ENCODE measurements at places on chromosomes 12 and 14.

- no peak for DNase-seq
These were observed 42.0 kb downstream of the MOK start for GRCh38 chr14:102262929-102263462.

DNA sequence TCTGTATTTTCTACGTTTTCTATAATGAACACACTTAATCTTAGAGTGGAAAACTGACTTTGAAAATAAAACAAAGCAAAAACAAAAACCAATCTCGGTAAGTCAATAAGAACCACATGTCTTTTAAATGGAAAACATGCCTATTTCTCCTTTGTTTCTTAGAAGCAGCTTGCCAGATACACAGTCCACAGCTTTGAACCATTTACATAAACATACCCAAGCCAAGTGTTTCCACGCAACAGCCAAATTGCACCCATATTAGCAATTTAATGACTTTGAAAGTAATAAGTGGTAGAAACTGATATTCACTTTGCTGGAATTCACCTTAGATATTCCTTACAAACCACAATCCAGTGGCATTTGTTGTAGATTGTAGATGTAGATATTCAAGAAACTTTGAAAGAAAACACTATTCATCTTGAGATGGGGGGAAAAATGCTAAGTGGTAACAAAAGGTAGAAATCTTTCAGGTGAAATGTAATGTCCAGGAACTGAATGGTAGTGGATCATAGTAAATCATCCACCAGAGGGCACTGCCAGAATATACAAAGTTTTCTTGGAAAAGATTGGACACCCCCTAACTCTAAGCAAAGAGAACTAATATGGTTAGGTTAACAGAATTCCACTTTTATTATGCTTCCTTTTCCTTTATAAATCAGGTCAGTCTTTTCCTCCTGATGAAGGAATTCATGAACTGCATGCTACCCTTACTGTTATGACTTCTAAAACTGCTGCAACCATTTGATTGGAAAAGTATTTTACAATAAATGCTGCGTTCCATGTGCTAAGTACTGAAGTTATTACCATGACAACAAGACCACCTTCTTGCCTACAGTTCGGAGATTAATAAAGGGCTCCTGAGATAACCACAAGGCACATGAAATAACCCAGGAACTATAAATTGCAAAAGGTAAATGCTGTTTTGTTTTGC, 69.8 kb downstream of the RERG start:
- no peak for DNase-seq

GRCh38 chr14:48973151-48973550, 613.0 kb downstream of the RPS29 start:
- DNase-seq, result no peak

DNA sequence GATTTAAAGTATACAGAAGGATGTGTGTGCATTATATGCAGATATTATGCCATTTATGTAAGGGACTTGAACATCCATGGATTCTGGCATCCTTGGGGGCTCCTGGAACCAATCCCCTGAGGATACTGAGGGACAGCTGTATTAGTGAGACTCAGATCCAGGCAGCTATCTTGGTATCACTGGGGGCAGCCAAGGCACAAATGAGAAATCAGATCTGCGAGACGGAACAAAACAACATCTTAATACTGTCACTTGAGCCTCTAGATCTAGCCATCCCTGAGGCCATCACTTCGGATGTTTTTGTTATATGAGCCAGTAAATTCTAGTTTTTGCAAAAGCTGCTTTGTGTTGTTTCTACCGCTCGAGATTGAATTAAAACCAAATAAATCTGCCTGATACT, 175.1 kb upstream of the SFSWAP start:
- no peak for DNase-seq

DNA sequence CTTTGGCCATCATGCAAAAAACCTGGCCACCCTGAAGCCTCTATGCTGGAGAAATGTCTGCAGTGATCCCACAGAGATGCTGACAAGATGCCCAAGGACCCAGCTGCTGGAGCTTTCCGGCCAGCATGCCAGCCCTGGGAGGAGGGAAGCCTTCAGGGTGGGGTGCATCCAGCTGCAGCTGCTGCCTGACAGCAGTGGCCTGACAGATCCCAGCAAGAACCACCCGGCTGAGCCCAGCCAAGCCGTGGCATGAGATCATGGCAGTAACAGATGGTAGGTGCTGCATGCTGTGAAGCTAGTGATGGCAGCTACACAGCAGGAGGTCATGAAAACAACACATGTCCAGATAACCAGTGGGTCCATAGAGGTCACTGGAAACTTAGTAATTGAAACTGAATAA, 13.8 kb downstream of the CLBA1 start:
- DNase-seq, result no peak

- DNase-seq, result no peak
These were observed 5.2 kb downstream of the WNT10B start for GRCh38 chr12:48966177-48966895.

DNA sequence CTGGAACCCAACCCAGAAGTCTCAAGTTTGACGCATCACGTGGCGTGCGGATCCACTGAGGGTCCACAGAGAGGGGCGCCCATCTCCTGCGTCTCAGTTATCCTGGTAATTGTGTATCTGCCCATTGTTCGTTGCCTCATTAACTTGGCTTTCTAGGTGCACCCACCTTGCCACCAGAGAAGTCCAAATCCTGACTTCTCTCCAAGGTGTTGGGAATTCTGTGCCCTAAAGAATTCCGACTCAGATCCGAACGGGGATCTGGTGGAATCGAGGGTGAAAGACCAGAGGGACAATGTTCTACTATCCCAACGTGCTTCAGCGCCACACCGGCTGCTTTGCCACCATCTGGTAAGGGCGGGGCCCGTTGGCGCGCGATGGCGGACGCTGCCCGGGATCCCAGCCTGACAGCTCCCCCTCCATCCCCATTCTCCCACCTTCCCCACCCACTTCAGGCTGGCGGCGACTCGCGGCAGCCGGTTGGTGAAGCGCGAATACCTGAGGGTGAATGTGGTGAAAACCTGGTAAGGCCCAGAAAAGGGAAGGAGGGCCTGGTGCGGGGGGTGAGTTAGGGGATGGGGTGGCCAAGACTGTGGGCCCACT, 481 bp downstream of the REC8 start:
- no peak for DNase-seq

- DNase-seq, result no peak
These were observed 22.1 kb downstream of the DACT1 start for GRCh38 chr14:58659846-58660245.

- no peak for DNase-seq
These were observed 204.0 kb upstream of the AVPR1A start for GRCh38 chr12:63354969-63355368.

DNA sequence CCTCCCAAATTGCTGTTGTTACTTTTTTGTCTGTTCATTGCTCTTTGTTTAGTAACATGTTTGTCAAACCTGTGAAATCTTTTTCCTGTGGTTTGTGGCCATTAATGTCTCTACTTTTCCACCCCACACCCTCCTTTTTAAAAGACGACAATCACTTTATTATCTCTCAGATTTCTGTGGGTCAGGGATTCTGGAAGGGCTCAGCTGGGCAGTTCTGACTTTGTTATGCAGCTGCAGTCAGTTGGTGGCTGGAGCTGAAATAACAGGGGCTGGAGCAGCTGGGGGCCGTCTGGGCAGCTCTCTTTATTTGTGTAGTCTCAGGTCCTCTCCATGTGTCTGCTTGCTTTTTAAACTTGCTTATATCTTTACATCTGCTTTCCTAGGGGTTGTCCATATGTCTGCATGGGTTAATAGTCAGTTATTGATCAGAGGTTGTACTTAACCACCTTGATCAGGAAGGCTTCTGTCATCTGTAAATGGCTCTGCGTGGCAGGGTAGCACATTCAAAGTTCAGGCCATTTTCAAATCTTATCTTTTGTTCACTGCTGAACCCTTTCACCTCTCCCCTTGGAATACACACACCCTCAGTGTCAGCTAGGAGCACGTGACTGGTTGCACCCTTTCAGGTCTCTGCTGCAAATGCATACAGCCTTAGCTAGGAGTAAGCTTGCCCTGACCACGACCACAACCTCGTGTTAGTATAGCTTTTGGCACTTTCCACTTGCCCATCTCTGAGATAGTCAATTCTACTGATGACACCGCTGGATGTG, 27.9 kb downstream of the BORCS5 start:
- peak; percentile 57 for DNase-seq

DNA sequence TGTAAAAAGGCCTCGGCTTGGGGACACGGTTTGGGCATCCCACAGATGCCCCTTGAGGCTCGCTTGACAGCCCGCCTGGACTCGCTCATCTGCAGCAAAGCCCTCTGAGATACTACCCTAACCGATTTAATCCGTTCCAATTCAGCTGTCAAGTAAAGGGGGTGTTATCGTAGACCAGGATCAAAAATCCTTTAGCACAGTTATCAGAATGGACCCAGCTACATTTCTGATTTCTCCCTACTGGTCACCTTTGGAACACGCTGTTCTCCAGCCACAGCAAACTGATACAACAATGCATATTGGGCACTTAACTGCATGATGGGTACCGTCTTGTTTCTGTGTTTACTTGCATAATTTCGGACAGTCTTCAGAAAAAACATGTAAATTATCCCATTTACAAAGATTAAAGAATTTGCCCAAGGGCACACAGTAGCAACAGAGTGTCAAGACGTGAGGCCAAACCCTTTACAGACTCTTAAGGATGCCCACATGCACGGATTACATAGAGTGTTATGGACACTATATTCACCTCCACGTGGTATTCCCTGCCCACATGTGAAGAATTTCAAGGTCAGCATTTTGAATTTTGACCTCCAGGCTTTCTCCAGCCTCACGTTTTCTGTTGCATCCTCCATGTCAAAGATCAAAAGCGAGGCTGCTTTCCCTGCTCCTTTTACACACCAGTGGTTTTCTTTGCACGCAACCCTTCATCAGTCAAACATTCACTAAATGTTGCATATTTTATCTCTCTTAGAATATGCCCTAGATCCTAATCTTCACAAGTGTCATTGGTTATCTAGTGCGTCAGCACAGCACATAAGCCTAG, 3.2 kb upstream of the DUSP6 start:
- DNase-seq, result no peak

- DNase-seq, result no peak
These were observed 15.2 kb upstream of the RNASE12 start for GRCh38 chr14:20606190-20606901.

- no peak for DNase-seq
These were observed 77.2 kb upstream of the DCD start for GRCh38 chr12:54725233-54725843.
